Neural crest cell (in vitro differentiated cells): ENCODE measurements at places on chromosomes 1 and 21.

- DNase-seq, result no peak
- no peaks in the 10 kb centered on the region for H3K27me3 ChIP-seq
- H3K27ac ChIP-seq, result no peak overlapping the region
These were observed 40.2 kb upstream of the SOX13 start for GRCh38 chr1:204032642-204033235.

GRCh38 chr1:107536266-107536665, 395.4 kb downstream of the NTNG1 start:
- H3K36me3 ChIP-seq, result no peaks in the 10 kb centered on the region
- no peaks in the 10 kb centered on the region for H3K4me1 ChIP-seq
- H3K27ac ChIP-seq, result peak overlapping the region; percentile 44
- DNase-seq, result no peak

DNA sequence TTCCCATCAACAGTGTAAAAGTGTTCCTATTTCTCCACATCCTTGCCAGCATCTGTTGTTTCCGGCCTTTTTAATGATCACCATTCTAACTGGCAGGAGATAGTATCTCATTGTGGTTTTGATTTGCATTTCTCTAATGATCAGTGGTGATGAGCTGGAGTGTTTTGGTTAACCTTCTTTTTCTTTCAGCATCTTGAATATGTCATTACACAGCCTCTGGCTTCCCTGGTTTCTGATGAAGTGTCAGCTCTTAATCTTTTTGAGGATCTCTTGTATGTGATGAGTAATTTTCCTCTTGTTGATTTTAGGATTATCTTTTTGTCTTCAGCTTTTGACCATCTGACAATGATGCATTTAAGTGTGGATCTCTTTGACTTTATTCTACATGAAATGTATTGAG, 133.2 kb upstream of the GRIK3 start:
- no peak for DNase-seq
- H3K27me3 ChIP-seq, result peaks cover 29% of the 10 kb centered on the region
- no peak overlapping the region for H3K27ac ChIP-seq

GRCh38 chr1:201378804-201379203, 1.3 kb upstream of the TNNT2 start:
- no peak overlapping the region for H3K27ac ChIP-seq
- no peak for DNase-seq
- no peak overlapping the region for H3K4me3 ChIP-seq
- H3K27me3 ChIP-seq, result peaks cover 3% of the 10 kb centered on the region

DNA sequence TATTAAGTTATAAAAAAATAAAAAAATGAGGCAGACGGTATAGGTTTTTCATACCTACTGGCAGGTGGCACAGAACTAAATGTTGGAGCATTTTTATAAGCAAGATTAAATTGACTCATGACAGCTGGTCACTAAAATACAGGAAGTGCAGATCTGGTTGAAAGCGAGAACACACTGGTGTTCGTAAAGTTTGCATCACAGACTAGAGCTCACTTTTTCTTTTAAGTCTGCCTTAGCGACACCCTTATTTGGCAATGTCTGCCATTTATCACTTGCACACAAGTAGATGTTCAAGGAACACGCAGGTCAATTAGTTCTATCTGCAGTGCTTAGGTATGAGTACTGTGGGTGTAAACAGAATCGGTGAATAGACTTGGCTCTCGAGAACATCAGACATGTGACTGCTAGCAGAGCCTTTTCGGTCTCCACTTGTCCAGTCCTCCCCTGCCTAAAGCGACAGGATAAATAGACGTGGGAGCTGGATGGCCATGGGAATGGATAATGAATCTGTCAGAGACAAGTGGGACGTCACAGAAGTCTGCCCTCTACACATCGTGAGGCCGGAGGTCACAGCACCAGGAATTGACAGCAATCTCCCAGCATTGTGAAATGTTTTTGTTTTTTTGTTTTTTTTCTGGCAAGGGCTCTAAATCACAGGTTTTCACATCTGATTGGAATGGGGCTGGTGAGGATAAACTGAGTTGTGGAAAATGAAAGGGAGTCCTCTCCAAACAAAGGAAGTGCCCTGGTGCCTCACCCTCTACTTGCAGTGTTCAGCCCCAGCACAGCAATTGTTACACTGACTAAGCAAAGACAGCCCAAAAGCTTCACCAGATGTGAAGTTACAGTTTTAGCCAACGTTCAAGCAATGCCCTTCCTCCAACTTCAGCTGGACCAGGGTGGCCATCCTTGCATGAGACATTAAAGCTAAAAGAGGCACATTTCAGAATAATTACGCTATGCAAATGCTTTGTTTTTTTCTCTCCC, 248.9 kb downstream of the NTNG1 start:
- H3K4me1 ChIP-seq, result peaks cover 18% of the 10 kb centered on the region
- H3K27ac ChIP-seq, result peak overlapping the region; percentile 84
- H3K36me3 ChIP-seq, result no peaks in the 10 kb centered on the region
- no peak for DNase-seq

DNA sequence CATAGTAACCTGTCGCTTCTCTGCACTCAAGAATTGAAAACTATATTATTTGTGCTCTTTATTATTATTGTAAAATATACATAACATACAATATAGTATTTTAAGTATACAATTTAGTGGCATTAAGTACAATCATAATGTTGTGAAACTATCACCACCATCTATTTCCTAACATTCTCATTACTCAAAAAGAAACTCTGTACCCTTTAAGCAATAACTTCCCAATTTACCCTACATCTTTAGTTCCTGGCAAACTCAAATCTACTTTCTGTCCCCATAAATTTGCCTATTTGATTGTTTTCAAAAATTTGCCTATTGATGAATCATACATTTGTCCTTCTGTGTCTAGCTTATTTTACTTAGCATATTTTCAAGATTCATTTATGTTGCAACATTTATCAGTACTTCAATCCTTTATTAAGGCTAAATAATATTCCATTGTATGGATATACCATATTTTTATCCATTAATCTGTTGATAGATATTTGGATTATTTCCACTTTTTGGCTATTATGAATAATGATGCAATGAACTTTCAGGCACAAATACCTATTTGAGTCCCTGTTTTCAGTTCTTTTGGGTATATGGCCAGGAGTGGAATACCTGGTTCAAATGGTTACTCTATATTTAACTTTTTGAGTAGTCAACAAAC, 99.6 kb upstream of the DMRTA2 start:
- no peak for DNase-seq
- no peak overlapping the region for H3K4me3 ChIP-seq
- H3K36me3 ChIP-seq, result peaks cover 18% of the 10 kb centered on the region
- no peak overlapping the region for H3K27ac ChIP-seq
- H3K27me3 ChIP-seq, result no peaks in the 10 kb centered on the region

- no peaks in the 10 kb centered on the region for H3K4me1 ChIP-seq
- no peak for DNase-seq
- H3K27ac ChIP-seq, result no peak overlapping the region
- H3K4me3 ChIP-seq, result no peak overlapping the region
- H3K36me3 ChIP-seq, result peaks cover 16% of the 10 kb centered on the region
These were observed 71.4 kb downstream of the FNBP1L start for GRCh38 chr1:93519199-93519829.

GRCh38 chr1:65209005-65209885, 61.2 kb downstream of the AK4 start:
- no peak overlapping the region for H3K27ac ChIP-seq
- no peak overlapping the region for H3K4me3 ChIP-seq
- no peaks in the 10 kb centered on the region for H3K36me3 ChIP-seq
- H3K4me1 ChIP-seq, result peaks cover 16% of the 10 kb centered on the region
- peaks cover 2% of the 10 kb centered on the region for H3K27me3 ChIP-seq
